ENCODE measurements at places on chromosomes 6 and 20.

- H3K4me1 ChIP-seq, result peaks cover 58% of the 10 kb centered on the region
- H3K4me3 ChIP-seq, result no peak overlapping the region
- no peaks in the 10 kb centered on the region for H3K27me3 ChIP-seq
- DNase-seq, result no peak
- no peak overlapping the region for H3K27ac ChIP-seq
Measured at GRCh38 chr6:111478064-111478476, 4.9 kb downstream of the REV3L start.

DNA sequence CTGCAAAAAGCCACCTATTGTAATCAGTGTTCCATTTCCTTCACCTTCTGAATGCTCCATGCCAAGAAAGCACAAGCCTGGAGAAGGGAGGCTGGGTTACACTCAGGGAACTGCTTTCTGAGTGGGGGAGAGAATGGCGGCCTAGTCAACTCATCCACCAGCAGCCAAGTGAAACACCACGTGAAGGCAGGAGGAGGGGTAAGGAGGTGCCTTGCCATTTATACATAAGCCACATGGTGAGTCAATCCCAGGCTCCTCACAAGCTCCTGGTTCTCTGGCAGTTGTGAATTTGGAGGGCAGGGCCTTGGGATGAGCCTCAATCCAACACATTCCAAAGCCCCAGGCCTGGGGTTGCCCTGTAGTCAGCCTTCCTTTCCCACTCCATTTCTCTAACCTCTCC, 149.4 kb downstream of the CD24 start:
- no peaks in the 10 kb centered on the region for H3K4me1 ChIP-seq
- DNase-seq, result no peak
- H3K27ac ChIP-seq, result no peak overlapping the region
- H3K36me3 ChIP-seq, result no peaks in the 10 kb centered on the region

DNA sequence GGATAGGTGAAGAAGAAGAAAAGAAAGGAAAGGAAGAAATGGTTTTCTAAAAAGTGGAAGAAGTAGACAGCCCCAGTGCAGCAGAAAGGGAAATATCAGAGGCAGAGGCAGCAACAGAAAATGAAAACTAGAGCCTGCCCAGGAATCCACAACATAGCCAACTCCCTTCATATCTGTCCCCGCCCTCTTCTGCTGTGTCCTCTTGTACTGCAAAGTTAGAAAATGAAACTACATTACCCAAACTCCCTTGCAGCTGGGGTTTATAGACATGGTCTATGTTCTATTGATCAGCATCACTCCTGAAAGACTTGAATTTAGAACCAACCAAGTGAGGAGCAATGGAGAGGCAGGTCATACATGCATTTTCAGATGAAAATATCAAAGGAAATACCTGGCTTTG, 200.5 kb upstream of the PHACTR1 start:
- H3K4me3 ChIP-seq, result no peak overlapping the region
- no peak overlapping the region for H3K27ac ChIP-seq
- H3K36me3 ChIP-seq, result no peaks in the 10 kb centered on the region
- H3K4me1 ChIP-seq, result no peaks in the 10 kb centered on the region
- no peak for DNase-seq

DNA sequence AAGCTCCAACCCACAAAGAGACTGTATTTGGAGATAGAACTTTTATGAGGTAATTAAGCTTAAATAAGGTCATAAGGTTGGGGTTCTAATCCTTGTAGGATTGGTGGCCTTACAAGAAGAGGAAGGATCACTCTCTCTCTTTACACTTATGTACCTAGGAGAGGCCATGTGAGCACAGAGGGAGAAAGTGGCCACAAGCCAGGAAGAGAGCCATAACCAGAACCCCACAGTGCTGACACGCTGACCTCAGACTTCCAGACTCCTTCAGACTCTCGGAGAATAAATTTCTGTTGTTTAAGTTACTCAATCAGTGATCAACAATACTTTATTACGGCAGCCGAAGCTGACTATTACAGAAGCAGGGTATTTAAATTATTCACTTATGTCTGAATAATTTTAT, 430.5 kb upstream of the EPHA7 start:
- H3K36me3 ChIP-seq, result no peaks in the 10 kb centered on the region
- H3K4me1 ChIP-seq, result no peaks in the 10 kb centered on the region
- H3K27me3 ChIP-seq, result no peaks in the 10 kb centered on the region
- H3K27ac ChIP-seq, result no peak overlapping the region

- no peaks in the 10 kb centered on the region for H3K27me3 ChIP-seq
- H3K27ac ChIP-seq, result no peak overlapping the region
- DNase-seq, result no peak
- peaks cover 16% of the 10 kb centered on the region for H3K4me1 ChIP-seq
Measured at GRCh38 chr20:50848846-50849673, 54.2 kb downstream of the BCAS4 start.

GRCh38 chr20:56624786-56625681, 4.1 kb upstream of the TFAP2C start:
- peaks cover 5% of the 10 kb centered on the region for H3K4me1 ChIP-seq
- peaks cover 43% of the 10 kb centered on the region for H3K27me3 ChIP-seq
- no peak overlapping the region for H3K4me3 ChIP-seq
- DNase-seq, result no peak

- H3K27ac ChIP-seq, result no peak overlapping the region
- H3K4me1 ChIP-seq, result no peaks in the 10 kb centered on the region
- peaks cover 26% of the 10 kb centered on the region for H3K27me3 ChIP-seq
- no peaks in the 10 kb centered on the region for H3K36me3 ChIP-seq
- H3K4me3 ChIP-seq, result no peak overlapping the region
Measured at GRCh38 chr6:41655176-41655575, 16.9 kb downstream of the MDFI start.

GRCh38 chr20:34475979-34476736, 40.1 kb upstream of the DYNLRB1 start:
- no peak overlapping the region for H3K27ac ChIP-seq
- H3K36me3 ChIP-seq, result peaks cover 24% of the 10 kb centered on the region
- peaks cover 12% of the 10 kb centered on the region for H3K4me1 ChIP-seq

DNA sequence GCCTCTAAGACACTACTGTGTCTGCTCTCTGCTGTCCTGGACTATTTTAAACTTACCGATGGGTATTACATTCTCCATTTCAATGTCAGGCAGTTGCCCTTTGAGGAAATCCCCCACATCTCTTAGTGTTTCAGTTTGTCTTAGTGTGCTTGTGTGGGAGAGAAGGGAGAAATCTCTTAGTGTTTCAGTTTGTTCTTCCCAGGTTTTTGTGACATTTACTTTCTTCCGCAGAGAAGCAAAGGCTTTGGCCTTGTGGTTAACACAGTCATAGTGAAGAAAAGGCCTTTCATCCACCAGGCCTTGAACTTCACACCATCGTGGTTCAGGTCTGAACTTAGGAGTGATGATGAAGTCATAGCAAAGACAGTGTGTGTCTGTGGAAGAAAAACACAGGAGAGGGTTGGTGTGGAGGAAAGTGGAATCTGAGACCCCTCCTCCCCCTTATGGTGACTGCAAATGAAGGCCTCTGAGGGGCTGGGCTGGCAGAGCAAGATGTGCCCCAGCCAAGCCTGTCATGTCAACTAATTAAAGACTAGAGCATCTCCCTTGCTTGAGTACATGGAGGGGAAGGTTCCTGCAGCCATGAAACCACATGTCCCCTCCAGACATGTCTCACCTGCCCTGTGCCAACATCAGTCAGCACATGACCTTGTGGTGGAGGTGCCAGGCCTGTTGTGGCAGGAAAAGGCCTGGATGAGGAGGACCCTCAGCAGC, 23.9 kb downstream of the RAET1L start:
- H3K36me3 ChIP-seq, result no peaks in the 10 kb centered on the region
- peak overlapping the region; percentile 4 for H3K27ac ChIP-seq
- peaks cover 50% of the 10 kb centered on the region for H3K4me1 ChIP-seq
- H3K4me3 ChIP-seq, result peak overlapping the region; percentile 71
- DNase-seq, result peak; percentile 42

DNA sequence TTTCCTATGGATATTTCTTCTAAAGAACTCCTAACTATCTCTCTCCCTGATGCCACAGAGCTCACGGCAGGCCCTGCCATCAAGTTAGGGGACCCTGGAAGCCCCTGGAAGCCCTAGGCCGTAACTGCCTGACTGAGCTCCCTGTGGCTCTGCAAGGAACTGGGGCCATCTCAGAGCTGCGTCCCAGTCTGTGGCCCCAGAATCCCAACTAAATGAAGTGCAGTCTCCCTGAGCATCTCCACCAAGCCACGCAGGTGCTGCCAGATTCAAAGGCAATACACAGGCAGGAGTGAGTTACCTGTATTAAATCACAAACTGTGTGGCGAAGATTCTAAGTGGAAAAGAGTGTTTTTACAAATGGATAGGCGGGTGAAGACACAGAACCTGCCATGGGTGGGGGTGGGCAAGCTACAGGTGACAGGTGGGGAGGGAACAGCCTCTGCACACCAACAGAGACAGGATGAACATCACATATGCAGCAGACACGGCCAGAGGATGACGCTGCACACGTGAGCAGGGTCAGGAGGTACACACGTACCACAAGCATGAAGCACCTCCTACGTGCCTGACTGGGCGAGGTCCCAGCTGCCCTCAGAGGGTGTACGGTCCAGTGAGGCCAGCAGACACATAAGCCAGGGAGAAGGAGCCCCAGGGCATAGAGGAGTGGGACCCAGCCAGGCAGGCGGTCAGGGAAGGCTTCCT, 358.5 kb downstream of the ZFAND3 start:
- H3K4me3 ChIP-seq, result no peak overlapping the region
- no peak for DNase-seq
- no peak overlapping the region for H3K27ac ChIP-seq
- no peaks in the 10 kb centered on the region for H3K27me3 ChIP-seq

DNA sequence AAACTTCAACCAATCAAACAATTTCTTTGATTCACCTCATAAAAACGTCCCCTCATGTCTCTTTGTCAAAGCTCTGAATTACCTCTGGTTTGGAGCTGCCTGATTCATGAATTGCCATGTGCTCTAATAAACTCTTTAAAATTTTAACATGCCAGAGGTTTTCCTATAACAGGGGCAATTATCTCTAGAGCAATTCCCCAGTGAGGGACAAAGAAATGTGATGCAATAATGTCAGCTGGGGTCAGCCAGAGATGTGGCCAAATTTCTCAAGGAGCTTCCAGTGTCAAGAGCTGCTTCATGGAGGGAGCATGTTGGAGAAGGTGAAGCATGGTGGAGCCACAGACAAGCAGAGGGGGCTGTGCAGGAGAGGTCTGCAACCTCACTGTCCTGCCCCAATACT, 38.7 kb upstream of the RFPL4B start:
- no peaks in the 10 kb centered on the region for H3K36me3 ChIP-seq
- no peak for DNase-seq
- no peak overlapping the region for H3K27ac ChIP-seq
- peaks cover 67% of the 10 kb centered on the region for H3K27me3 ChIP-seq
- H3K4me1 ChIP-seq, result no peaks in the 10 kb centered on the region

- peaks cover 5% of the 10 kb centered on the region for H3K36me3 ChIP-seq
- no peak overlapping the region for H3K4me3 ChIP-seq
- no peaks in the 10 kb centered on the region for H3K27me3 ChIP-seq
- no peaks in the 10 kb centered on the region for H3K4me1 ChIP-seq
- no peak for DNase-seq
Measured at GRCh38 chr20:37845241-37845681, 57.7 kb upstream of the VSTM2L start.

DNA sequence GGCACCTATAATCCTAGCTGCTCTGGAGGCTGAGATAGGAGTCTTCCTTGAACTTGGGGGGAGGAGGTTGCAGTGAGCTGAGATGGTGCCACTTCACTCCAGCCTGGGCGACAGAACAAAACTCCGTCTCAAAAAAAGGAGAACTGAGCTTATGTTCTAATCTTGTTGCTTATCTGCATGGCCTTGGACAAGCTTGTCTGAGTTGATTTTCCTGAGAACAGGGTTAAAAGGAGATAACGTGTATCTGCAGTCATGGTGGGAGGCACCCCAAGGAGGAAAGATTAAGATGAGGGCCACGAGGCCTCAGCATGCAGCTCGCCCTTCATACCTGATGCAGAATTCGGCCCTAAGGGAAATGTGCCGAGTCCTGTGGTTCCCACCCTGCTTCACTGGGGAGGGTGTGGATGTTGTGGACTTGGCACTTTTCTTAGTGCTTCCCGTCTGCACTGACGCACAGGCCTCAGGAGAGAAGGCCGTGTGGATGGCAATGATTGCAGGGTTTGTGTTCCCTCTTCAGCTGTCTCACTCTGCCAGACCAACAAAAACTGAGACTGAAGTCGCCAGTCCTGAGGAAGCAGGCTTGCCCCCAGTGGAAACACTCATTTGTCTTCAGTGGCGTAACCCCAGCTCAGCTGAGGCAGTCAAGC, 56.3 kb downstream of the EZR start:
- no peak for DNase-seq
- no peaks in the 10 kb centered on the region for H3K27me3 ChIP-seq
- peaks cover 36% of the 10 kb centered on the region for H3K36me3 ChIP-seq
- peaks cover under 1% of the 10 kb centered on the region for H3K4me1 ChIP-seq
- peak overlapping the region; percentile 56 for H3K27ac ChIP-seq

- no peak for DNase-seq
- no peak overlapping the region for H3K27ac ChIP-seq
- no peaks in the 10 kb centered on the region for H3K4me1 ChIP-seq
- no peaks in the 10 kb centered on the region for H3K27me3 ChIP-seq
Measured at GRCh38 chr6:75907444-75907843, 158.4 kb downstream of the MYO6 start.

- no peak overlapping the region for H3K27ac ChIP-seq
- H3K4me3 ChIP-seq, result no peak overlapping the region
- H3K4me1 ChIP-seq, result no peaks in the 10 kb centered on the region
- H3K36me3 ChIP-seq, result no peaks in the 10 kb centered on the region
- no peak for DNase-seq
Measured at GRCh38 chr20:38108986-38109541, 56.0 kb downstream of the TGM2 start.

Data from activated T-cell treated with anti-CD3 and anti-CD28 coated beads, Interleukin-2, amount 50 U/mL, for 72 hours (primary cell).